ENCODE measurements at places on chromosomes 13 and 19. TPM values are rescaled to one million over a fixed set of nuclear protein-coding genes. Genes with fewer than 3 reads are reported as not detected.

- DNase-seq: no peak
- H3K27ac ChIP-seq: no peak overlapping the region
- no peaks in the 10 kb centered on the region for H3K4me1 ChIP-seq
Observed at GRCh38 chr19:30815889-30816580, 443.9 kb downstream of the ZNF536 start.

DNA sequence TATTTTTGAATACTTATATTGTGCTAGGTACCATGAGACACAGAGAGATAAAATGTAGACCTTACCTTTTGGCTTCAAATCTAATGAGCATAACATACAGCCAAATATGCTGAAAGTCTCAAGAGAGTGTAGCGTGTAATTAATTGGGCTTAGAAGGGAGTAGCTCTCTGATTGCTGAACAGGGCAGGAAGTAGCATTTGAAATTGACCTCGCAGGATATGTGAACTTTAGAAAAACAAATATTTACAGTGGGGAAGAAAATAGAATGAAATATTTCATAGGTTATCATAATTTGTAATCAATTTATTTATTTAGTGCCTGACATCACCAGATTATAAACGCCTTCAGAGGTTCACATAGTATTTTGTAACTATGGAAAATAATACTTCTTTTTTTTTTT lies 327.1 kb downstream of the RFC3 start:
- H3K27ac ChIP-seq: no peak overlapping the region
- peaks cover 5% of the 10 kb centered on the region for H3K27me3 ChIP-seq
- H3K4me3 ChIP-seq: no peak overlapping the region
- no peaks in the 10 kb centered on the region for H3K36me3 ChIP-seq

DNA sequence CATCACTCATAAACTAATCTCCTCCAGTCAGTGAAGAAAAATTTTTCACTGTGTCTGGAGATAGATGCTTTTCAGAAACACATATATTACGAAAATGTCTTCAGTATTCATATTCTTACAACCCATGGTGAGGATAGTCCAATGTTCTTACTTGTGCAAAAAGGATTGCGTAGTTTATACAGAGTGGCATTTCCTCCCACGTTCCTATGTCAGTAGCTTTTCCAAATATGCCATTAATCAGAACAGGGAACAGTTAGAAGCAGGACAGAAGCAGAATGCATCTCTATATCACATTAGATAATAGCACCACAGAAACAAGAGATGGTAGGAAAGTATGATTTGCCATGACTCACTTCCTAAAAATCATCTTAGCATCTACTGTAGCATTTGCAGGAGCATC lies 282.9 kb downstream of the SLITRK5 start:
- no peak overlapping the region for H3K27ac ChIP-seq
- no peaks in the 10 kb centered on the region for H3K27me3 ChIP-seq

DNA sequence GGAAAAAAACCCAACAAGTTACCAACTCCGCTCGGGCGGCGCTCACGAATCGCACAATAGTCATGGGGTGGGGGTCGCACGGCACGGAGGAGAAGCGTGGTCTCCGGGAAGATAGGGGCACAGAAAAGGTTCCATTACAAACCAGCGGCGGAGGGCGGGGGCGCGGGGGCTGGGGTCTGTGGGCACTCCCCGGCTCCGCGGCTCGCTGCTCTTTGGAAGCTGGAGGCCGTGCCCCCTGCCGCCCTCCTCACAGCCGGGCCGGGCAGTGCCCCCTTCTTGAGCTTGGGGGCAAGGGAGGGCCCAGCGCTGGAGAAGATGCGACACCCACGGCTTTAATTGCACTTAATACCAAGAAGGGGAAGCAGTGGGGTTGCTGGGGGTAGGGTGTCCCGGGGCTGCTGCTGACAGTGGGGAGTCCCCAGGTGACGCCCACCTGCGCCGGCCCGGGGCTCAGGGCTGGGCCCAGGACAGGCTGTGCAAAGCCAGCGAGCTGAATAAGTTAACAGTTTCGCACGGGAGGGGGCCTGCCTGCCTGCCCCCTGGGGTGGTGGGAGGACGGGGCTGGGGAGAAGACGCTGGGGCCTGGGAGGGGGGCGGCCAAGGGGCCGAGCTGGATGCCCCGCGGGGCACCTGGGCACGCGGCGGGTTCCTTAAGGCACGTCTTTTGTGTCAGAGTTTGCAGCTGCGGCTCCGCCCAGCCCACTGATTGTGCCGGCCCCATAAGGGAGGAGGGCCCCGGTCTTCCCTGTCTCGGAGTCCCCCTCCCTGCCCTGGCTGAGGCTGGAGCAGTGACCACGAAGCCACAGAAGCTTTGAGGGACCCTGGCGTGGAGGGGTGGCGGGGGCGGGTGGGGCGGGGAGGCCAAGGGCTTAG lies 9.8 kb downstream of the DCAF15 start:
- no peaks in the 10 kb centered on the region for H3K27me3 ChIP-seq
- peaks cover 5% of the 10 kb centered on the region for H3K36me3 ChIP-seq
- DNase-seq: no peak
- H3K4me1 ChIP-seq: no peaks in the 10 kb centered on the region
- peak overlapping the region; percentile 56 for H3K27ac ChIP-seq

DNA sequence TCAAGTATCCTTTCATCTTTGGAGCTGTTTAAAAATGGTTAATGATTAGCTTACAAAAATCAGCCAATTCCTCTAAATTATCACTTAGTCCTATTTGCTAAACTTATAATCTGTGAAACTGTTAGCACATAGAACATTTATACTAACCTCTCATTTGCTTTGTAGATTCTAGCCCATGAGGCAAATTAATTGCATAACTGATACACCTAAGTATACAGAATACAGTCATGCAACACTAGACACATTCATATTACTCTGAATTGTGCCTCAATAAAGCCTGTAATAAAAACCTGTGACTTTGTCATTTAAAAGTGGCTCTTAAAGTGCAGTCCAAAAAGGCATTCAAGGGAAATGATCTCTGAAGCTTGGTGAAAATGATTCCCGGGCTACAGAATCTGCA lies 21.0 kb downstream of the SERPINE3 start:
- H3K4me3 ChIP-seq: no peak overlapping the region
- H3K36me3 ChIP-seq: peaks cover 10% of the 10 kb centered on the region
- H3K27me3 ChIP-seq: no peaks in the 10 kb centered on the region
- H3K27ac ChIP-seq: no peak overlapping the region
- H3K4me1 ChIP-seq: no peaks in the 10 kb centered on the region
- DNase-seq: no peak

Gene ADGRE2
- polyA plus RNA-seq: 0.51 TPM

Gene ZSCAN4
- not detected for polyA plus RNA-seq

All from naive B cell (primary cell).